ENCODE measurements at places on chromosomes 11 and 22.

DNA sequence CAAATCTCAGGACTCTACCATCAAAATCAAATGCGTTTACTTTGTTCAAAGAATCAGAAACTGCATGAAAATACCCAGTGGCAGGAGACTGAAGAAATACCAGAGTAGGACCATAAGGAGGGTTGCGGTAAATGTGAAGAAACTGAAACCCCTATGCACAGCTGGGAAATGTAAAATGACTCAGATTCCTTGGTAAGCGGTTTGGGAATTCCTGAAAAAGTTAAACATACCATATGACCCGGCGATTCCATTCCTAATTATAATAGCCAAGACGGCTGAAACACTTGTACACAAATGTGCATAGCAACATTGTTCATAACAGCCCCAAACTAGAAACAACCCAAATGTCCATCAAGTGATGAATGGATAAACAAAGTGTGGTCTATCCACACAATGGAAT lies 114.1 kb upstream of the GRAMD1B start:
- no peak for DNase-seq

GRCh38 chr11:10651656-10652361 lies 41.7 kb downstream of the IRAG1 start:
- no peak for DNase-seq

DNA sequence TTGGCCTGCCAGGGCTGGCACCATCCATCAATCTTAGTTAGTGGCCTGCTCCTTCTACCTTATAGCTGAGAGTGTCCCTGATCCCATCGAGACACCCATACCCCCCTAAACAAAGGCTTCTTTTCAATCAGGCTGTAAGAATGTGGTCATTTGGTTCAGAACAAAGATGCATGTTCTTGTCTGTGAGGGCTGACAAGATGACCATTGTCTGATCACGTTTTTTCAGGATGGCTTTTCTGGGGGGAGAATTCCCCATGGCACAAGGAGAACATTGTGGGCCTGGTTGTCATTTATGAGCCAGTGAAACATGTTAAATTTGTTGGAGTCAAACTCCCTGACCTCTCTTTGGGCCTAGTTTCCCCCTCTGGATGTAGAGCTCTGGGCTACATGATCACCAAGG lies 160.4 kb downstream of the INSC start:
- DNase-seq, result no peak

DNA sequence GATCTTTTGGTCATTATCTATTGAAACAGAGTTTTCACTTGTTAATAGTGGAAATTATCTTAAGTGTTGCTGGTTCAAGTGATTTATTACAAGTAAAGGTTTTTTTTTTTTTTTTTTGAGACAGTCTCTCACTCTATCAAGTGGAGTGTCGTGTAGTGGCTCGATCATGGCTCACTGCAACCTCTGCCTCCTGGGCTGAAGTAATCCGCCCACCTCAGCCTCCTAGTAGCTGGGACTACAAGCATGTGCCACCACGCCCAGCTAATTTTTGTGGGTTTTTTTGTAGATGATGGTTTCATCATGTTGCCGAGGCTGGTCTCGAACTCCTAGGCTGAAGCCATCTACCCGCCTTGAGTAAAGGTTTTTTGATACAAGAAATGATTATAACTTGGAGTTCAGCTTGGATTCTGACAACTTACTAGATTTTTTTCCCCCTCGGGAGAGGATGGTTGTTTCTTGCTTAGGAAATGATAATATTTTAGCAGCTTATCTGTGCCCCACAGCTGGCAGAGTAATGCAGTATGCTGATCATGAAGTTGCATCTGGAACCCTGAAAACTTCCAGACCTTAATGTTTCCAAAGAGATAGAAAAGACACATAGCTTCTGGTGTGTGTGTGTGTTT lies 68.9 kb downstream of the MTMR3 start:
- no peak for DNase-seq

DNA sequence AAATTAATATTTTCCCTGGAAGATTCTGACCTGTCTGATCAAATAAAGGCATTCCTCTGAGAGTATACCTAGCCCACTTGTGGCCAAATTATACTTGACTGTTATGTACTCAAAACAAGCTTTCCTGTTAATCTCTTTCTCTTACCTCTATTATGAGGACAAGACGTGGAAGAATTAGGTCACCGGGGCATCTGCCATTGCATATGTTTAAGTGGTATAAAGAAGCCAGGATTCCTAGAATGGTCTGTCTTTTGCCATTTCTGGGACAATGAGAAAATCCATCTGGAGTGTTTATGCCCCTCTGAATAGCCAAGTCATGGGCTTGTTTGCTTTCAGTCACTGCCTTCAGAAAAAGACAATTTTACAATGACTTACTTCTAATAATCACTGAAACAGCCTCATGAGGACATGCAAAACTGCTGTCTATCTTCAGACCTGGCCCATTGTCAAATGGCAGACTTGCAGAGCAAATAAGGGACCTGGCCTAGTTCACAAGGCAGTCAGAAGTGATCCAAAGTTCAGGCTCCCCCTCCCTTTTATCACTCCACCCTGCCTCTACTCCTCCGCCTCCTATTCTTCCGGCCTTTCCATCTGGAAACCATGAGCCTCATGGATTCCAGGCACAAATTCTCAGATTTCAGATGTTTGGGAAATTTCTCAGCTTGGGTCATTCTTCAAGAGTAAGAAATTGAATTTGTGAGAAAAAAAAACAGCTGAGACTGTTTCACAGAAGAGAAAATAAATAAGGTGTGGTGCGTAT lies 128.1 kb upstream of the LDLRAD3 start:
- DNase-seq, result no peak

- no peak for DNase-seq
These were observed 11.3 kb downstream of the OSBP2 start for GRCh38 chr22:30705710-30706651.

DNA sequence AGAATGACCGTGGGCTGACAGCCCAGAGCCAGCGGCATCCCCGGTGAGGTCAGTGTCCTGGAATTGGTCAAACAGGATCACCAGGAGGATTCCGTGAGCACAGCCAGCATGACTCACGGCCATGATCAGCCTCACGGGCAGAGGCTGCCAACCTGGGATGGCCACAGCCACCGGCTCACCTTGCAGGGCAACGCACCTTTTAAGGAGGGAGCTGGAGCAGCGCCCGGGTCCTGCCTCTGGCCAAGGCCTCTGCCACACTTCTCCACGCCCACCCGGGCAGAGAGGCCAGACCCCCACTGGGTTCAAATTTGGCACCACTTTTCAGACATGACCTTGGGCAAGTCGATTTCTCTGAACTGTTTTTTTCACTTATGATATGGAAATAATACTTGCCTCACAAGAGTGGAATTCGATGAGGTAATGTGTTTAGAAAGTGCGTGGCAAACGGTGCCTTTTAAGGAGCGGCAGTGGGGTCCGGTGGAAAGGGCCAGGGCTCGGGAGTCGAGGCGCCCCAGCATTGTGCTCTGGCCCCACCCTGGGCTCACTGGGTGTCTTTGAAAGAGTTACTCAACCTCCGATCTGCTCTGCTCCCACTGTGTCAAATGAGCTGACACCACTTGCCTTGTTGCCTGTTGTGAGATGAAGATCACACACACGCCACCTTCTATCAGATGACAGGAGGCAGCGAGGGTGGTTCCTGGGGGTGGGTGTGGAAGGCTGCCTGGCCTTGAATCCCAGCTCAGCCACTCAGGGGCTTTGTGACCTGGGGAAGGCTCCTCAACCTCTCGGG lies 16.0 kb downstream of the TXN2 start:
- DNase-seq, result no peak

- DNase-seq, result no peak
These were observed 421 bp upstream of the TM7SF2 start for GRCh38 chr11:65111159-65111743.

DNA sequence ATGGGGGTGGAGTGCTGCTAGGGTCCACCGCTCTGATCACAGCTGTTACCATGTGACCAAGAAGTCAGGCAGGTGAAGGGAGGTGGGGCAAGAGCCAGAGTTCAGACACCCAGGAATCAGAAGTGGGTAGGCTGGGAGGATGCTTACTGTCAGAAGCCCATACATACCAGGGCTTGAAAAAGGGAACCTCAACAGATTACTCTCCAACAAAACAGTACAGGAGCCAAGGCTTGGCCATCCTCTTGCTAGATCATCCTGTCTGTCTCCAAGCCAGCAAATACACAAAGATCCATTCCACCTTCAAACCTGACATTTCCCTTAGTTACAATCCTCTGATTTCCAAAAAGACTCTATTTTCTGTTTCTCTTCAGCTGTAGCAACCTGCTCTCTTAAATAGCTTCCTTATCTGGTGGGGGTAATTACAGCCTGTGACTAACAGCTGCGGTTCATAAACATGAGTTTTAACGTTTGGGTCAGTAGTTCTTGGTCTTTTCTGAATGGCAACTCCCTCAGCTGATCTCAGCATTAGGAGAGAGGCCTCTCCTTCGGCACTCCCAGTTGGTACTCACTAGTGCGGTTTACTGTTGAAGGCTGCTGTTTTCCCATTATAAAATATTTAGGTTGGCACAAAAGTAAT lies 31.1 kb upstream of the WT1 start:
- no peak for DNase-seq

DNA sequence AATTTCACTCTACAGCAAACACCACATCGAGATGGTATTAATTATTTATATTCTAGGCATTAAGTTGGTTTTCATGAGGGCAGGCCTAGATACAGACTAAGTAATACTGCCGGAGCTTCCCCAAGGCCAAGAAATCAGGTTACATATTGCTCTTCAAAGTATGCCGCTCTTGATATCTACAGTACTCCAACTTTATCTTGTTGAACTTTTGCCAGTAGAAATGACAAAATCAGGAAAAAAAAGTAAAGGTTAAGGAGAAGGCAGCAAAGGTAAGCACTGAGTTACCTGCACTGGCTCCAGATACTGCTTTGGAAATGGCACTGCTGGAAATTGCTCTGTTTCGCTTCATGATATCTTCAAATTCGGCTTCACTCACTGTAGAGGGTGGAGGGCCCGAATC lies 14.4 kb downstream of the CPSF7 start:
- DNase-seq, result no peak

- no peak for DNase-seq
These were observed 13.7 kb downstream of the ARAP1 start for GRCh38 chr11:72738199-72739141.

- DNase-seq, result no peak
These were observed 1.0 kb upstream of the ATG2A start for GRCh38 chr11:64918017-64918416.

GRCh38 chr22:45154383-45154782 lies 9.3 kb upstream of the NUP50 start:
- no peak for DNase-seq

DNA sequence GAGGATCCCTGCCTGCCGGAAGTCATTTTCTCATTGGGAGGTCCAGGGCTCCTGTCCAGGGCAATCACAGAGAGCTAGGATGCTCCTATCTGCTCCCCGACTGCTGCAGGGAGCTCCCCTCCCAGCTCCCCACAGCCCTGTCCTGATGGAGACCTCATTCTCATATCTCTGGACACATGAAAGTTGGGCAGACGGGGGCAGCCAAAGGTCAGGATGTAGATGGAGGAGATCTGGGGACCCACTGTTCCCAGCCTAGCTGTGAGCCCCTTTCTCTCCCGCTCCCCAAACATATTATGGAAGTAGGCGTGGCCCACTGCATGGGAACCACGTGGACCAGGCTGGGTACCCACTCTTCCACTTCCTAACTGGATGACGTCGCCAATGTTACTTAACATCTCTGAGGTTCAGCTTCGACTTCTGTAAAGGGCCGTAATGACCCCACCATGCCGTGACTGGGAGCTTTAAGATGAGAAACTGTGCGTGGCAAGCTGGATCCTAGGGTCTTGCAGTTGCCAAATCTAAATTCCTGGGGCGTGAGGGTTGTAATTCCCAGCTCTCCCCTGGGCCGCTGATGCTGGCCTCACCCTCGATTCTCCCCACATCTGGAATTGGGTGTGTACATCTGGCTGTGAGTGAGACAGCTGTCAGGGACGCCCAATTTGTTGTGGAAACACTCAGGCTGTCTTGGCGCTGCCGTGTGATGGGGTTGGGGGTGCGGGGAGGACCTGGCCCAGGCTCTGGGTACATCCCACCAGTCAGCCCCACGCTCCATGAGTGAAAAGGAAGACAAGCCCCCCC lies 1.8 kb downstream of the CDC42EP2 start:
- peak; percentile 25 for DNase-seq

- DNase-seq, result no peak
These were observed 16.7 kb downstream of the TP53AIP1 start for GRCh38 chr11:128926000-128926399.

DNA sequence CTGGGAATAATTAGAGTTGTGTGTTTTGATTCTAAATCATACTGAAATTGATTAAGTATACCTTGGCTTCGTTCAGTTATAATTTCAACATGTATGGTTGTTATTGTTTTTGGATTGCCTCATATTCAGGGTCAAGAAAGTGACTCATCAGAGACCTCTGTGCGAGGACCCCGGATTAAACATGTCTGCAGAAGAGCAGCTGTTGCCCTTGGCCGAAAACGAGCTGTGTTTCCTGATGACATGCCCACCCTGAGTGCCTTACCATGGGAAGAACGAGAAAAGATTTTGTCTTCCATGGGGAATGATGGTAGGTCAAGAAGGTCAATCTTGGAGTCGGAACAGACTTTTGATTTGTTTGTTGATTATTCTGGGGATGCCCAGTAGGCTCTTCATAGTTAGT lies 40.4 kb downstream of the KMT2A start:
- no peak for DNase-seq

DNA sequence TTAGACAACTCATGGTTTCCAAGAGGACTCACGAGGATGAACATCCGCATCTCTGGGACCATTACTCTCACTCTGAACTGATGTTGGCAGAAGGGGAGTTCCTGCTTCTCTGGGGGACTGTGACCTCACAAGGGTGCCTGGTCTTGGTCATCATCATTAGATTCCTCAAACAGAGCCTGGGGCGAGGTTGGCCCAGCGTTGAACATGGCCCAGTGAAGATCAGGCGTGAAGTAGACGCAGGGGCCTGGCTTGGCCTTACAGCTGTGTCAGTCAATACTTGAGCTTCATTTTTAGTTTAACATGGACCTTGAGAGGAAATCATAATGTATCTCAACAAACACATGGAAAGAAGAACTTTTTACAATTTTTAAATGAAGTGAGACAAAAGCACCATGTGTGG lies 617.1 kb downstream of the BRD1 start:
- DNase-seq, result no peak

- DNase-seq, result no peak
These were observed 380 bp upstream of the TTC17 start for GRCh38 chr11:43358279-43358800.

- no peak for DNase-seq
These were observed 535.1 kb upstream of the LUZP2 start for GRCh38 chr11:23961503-23962338.
